Mesothelial cell of epicardium (in vitro differentiated cells): ENCODE measurements at places on chromosomes 1 and 21. TPM values are rescaled to one million over a fixed set of nuclear protein-coding genes. Genes with fewer than 3 reads are reported as not detected.

The DIRAS3 gene
- 1.6 to 2.5 TPM (median 2.0 TPM) in 3 replicates for total RNA-seq

- no peak for DNase-seq
Measured at GRCh38 chr1:226447932-226448665, 40.2 kb upstream of the PARP1 start.

DNA sequence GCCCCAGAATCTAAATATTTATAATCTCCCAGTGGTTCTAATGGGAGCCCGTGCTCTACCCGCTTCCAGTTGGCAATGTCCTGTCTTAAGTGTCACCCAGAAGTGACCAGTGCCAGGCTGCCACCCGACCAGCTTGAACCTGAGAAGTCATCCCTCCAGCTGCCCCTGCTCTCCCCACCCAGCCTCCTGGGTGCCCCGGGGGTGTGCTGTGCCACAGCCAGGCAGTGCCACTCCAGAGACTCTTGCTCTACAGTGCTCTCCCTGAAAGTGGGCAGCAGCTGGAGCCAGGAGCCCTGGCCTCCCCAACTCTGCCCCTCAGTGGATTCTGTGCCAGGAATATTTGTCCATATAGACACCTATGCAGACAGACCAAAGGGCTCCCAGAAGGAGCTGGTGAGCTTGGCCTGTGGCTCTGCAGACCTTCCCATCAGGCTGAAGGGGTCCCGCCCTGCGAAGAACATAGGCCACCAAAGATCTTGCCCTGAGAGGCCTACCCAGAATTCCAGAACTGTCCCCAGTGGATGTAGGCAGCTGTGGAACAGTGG lies 9.0 kb upstream of the EPS8L3 start:
- DNase-seq, result no peak

DNA sequence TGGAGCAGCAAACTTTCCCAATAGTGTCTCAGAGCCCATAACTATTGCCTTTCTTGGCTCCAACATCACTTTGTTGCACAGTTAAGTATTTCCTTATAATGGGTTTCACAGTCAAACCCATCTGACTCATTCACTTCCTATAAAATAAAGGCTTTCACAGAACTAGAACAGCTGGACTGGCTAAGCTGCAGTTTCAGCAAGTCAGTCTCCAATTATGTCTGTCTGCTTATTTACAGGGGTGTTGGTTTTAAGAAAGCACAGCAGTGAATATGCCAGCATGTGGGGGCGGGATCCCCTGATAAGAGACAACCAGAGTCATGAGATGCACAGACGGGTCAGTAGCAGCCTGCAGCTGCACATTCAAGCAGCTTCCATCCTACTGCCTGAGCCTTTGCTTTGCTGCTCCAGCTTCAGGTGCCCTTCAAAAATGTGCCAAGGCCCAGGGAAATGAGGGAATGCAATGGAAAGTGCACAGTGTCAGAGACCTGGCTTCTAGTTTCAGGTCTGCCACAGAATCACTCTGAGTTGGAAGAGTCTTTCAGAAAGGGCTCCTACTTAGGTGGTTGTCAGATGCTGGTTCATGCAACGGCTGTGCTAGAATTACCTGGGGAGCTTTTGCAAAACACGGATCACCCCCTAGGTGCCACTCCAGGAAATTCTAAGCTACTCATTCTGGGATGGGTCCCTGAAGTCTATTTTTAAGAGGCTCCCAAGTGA lies 24.8 kb downstream of the RNF19B start:
- no peak for DNase-seq

DNA sequence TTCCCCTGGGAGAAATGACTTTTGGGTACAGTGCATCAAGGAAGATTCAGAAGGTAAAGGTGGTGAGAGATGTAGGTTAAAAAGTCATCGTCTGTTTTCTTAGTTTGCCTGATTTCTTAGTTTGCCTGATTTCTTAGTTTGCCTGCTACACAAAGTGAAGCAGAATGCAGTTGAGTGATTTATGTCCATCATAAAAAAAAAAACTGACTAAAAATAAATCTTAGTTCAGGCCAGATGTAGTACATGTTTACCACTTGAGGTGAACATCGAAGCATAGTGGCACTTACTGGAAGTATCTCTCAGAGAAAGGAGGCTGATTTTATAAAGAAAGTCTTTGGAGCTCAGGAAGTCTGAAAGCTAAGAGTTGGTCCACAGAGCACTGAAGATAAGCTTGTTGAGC lies 79.5 kb downstream of the LRRC8D start:
- DNase-seq, result no peak

The ATP1A4 gene
- total RNA-seq, result 0.29 to 0.38 TPM (median 0.33 TPM) in 3 replicates

DNA sequence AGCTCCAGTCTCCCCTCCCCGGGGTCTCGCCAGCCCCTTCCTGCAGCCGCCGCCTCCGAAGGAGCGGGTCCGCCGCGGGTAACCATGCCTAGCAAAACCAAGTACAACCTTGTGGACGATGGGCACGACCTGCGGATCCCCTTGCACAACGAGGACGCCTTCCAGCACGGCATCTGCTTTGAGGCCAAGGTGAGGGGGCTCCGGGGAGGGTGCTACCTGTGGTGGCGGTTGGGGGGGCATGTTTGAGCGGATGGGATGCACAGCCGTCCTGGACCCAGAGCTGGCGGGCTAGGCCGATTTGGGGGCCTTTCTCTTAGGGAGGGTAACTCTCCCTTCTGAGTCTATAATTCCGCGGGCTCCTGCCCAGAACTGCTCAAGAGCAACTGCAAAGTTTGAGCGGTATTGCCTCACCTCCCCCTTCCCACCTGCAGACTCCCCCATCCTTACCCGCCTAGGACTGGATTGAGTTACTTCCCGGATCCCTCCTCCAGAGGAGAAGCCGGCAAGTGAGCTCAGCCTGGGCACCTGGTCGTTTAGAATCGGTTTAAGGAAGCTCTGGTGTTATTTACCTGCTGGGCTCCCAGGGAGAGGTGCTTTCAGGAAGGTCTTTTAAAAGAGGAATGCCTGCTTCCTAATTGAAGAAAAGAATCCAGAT lies 730 bp downstream of the NOS1AP start:
- DNase-seq, result no peak

The C1QTNF12 gene
- total RNA-seq, result 10.2 to 12.2 TPM (median 10.4 TPM) in 3 replicates

- DNase-seq, result no peak
Measured at GRCh38 chr1:59520194-59520593, 223.3 kb downstream of the FGGY start.

The LRRN2 gene
- total RNA-seq, result 3.3 to 4.3 TPM (median 3.9 TPM) in 3 replicates

The CNKSR1 gene
- total RNA-seq, result 50.2 to 53.9 TPM (median 52.2 TPM) in 3 replicates

DNA sequence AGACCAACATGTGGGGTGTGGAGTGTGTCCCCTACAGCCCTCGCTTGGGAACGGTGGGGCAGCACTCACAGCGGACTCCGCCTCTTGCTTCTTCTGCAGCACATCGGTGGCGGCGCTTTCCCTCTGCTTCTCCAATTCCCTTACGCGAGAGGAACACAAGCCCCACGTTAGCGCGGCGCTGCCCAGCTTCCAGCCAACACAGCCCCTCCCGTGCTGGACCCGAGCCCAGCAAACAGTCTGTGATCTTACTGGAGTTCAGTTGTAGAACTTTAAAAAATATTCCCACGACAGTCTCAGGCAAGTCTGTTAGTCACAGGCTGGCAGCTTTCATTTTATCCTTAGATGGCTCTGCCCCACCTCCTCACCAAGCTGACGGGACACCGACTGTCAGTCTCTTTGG lies 13.6 kb downstream of the THAP3 start:
- DNase-seq, result no peak

GRCh38 chr1:31155216-31155806 lies 84.4 kb downstream of the NKAIN1 start:
- peak; percentile 38 for DNase-seq

GRCh38 chr21:43926196-43926595 lies 61.2 kb downstream of the AGPAT3 start:
- no peak for DNase-seq

The KMO gene
- not detected in 3 replicates for total RNA-seq

DNA sequence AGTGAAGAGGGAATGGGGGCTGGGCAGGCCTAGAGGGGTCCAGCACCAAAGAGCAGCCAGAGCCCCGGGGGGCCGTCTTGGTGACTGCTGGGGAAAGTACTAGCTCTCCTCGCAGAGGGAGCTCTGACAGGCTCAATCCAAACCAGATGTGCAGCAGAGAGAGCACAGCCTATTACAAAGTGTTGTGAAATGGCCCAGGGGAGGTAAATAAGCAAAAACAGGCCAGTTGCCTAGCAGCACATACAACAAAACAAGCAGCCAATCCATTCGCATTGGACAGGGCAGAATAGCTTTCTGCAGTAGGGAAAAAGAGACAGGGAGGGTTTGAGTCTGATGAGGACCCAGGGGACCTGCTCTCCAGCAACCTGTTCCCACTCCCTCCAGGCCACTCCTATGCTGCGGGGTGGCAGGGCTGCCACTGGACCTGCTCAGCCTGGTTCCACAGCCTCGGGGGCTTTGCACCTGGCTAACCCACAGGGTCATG lies 239.6 kb upstream of the FGGY start:
- DNase-seq, result peak; percentile 76
